ENCODE measurements at places on chromosomes 7 and 10. TPM values are rescaled to one million over a fixed set of nuclear protein-coding genes. Genes with fewer than 3 reads are reported as not detected.

DNA sequence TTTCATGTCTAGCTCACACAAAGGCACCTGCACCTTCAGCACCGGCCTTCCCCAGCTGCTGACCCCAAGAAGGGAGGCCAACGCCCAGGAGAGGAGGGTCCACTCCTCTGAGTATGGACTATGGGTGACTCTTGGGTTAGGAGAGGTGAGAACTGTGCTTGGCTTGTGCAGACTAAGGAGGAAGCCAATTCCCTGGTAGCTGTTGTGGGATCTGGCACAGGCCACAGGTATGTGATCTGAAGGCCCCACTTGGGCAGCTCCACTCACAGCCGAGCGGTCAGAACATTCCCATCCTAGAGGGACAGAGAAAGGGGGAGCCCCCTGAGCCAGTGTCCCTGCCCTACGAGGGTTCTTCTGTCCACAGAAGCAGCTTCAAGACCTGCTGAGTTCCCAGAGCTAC, 52.8 kb upstream of the FIGNL1 start:
- no peak overlapping the region for H3K27ac ChIP-seq
- H3K36me3 ChIP-seq = peaks cover 17% of the 10 kb centered on the region
- no peak for DNase-seq
- H3K27me3 ChIP-seq = no peaks in the 10 kb centered on the region
- no peak overlapping the region for H3K4me3 ChIP-seq

GRCh38 chr10:31759124-31759798, 169.4 kb downstream of the ARHGAP12 start:
- peaks cover 28% of the 10 kb centered on the region for H3K4me1 ChIP-seq
- H3K36me3 ChIP-seq = no peaks in the 10 kb centered on the region
- DNase-seq = peak; percentile 83
- peak overlapping the region; percentile 77 for H3K27ac ChIP-seq

PITX3 gene
- not detected for total RNA-seq

HABP2 gene
- total RNA-seq = 0.13 TPM

DNA sequence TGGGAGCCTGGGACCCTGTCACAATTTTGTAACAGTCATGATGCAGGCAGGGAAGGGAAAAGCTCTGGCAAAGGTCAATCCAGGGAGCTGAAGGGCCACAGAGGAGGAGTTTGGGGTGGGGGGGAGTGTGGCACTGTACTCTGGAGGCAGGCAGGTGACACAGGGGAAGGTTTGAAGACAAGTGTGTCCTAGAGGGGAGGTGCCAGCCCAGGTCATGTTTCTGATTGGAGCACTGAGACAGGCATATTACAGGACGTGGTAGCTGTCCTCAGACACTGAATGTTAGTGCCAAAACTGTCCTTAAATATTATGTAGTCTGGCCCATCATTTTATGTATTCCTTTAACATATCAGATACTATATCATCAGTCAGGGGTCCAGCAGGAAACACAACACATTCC, 75.6 kb upstream of the LRRC4 start:
- no peak overlapping the region for H3K27ac ChIP-seq
- H3K4me3 ChIP-seq = no peak overlapping the region
- H3K27me3 ChIP-seq = peaks cover 30% of the 10 kb centered on the region
- DNase-seq = no peak
- no peaks in the 10 kb centered on the region for H3K36me3 ChIP-seq
- H3K4me1 ChIP-seq = peaks cover 16% of the 10 kb centered on the region

DNA sequence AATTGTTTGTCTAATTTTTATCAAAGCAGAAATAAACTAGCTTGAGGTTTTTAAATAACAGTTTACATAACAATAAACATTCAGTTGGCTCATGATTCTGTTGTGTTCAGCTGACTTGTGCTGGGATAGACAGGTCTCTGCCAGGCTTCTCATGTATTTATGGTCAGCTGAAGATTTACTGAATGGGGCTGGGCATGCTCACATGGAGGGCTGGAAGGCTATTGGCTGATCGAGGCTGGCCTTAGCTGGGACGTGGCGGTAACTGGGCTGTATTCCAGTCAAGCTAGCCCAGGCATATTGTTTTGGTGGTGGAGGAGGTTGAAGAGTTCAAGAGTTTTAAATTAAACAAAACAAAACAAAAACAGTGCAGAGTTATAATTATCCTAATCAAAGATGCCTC, 251.0 kb upstream of the MTPN start:
- H3K27me3 ChIP-seq = no peaks in the 10 kb centered on the region
- no peaks in the 10 kb centered on the region for H3K4me1 ChIP-seq
- no peak for DNase-seq
- H3K36me3 ChIP-seq = no peaks in the 10 kb centered on the region
- H3K27ac ChIP-seq = no peak overlapping the region
- no peak overlapping the region for H3K4me3 ChIP-seq

GRCh38 chr7:155454183-155455112, 3.5 kb upstream of the EN2 start:
- no peak overlapping the region for H3K27ac ChIP-seq
- H3K4me3 ChIP-seq = no peak overlapping the region
- peaks cover 77% of the 10 kb centered on the region for H3K27me3 ChIP-seq
- DNase-seq = no peak
